ENCODE measurements at places on chromosomes 2 and 18. TPM values are rescaled to one million over a fixed set of nuclear protein-coding genes. Genes with fewer than 3 reads are reported as not detected.

GRCh38 chr2:12979066-12979465 is 262.3 kb downstream of the TRIB2 start:
- DNase-seq, result peak; percentile 71

- no peak for DNase-seq
Observed at GRCh38 chr2:38315707-38316333, 61.3 kb downstream of the ATL2 start.

Gene LYPD6B
- total RNA-seq, result 41.4 TPM

Gene SPATA3
- not detected for total RNA-seq

DNA sequence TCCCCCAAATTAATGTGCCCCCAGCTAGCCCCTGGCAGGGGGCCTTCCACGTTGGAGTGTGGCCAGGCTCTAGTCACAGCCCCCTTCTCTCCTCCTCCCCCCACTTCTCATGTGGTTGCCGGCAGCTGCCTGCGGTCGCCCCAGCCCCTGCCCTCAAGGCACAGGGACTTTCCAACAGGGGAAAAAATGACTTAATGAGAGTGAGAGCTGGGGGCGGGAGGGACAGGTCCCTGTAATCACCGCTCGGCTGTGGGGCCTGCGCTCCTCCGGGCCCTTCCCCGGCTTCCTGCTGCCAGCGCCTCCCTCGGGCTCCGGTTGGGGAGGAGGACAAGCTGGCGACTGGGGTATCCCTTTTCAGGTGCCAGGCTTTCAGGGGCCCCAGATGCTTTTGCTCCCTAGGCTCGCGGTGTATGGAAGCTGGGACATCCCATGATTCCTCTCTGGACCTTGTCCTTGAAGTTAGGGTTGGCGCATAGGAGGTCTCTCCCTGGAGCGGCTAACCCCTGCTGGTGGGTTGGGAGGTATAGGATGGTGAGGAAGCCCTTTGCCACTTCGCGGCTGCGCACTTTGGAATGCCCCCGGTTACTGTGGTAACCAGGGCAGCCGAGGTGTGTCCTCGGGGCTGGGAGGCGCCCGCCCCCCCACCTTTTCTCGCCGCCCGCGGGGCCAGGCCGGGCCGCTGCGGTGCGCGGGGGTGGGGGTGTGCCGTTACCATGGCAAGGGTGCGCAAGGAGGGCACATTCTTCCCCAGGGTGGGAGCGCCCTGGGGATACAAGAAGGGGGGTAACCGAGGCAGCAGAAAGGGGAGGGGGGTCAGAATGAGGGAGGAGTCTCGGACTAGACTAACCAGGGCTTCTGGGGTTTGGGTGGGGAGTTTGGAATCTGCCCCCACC is 16.1 kb downstream of the WNT10A start:
- DNase-seq, result no peak

- no peak for DNase-seq
Observed at GRCh38 chr2:229230256-229230655, 40.8 kb downstream of the PID1 start.

- no peak for DNase-seq
Observed at GRCh38 chr2:61233581-61233980, 71.6 kb downstream of the C2orf74 start.

DNA sequence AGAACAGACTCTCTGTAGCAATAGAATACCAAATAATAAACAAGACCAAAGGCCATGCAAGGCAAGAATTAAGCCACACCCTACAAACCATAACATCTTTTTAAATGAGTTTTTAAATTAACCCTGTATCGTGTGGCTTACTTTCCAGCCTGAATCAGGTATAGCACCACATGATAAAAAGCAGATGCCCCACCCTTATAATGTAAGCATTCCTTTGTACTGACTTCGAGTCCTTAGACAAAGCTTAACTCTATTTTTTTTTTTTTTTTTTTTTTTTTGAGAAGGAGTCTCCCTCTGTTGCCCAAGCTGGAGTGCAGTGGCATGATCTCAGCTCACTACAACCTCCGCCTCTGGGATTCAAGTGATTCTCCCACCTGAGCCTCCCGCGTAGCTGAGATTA is 1.7 kb upstream of the C2orf42 start:
- DNase-seq, result no peak

DNA sequence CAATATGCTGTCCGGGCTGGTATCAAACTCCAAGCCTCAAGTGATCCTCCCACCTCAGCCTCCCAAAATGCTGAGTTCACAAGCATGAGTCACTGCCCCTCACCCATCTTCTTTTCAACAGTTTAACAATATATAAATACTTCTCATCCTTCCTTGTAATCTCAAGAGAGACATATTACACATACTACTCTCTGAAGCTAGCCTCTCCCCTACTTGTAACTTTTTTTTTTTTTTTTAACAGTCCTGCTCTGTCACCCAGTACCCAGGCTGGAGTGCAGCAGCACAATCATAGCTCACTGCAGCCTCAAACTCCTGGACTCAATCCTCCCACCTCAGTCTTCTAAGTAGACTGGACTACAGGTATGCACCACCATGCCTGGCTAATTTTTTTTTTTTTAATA is 5.7 kb downstream of the GFPT1 start:
- no peak for DNase-seq

DNA sequence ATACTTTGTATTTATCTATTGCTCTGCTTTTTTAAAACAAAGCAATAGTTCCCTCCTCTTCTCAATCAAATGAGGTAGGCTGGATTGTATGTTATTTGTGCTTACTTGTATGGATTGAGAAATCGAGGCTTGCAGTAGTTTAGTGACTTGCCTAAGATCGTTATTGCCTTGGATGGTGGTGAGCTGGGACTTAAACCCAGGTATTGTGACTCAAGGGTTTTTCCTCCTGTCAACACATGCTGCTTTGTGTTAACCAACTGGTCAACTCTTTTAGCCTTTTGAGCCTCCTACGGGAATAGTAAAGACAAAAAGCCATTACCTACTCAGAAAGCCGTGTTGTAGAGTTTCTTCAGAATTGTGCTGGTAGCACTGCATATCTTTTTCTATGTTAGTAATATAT is 95.2 kb upstream of the THUMPD2 start:
- no peak for DNase-seq

Gene UPP2
- total RNA-seq, result 0.16 TPM

Gene C18orf63
- not detected for total RNA-seq

All from breast epithelium (tissue), 4 donors.